ENCODE measurements at places on chromosomes 4 and X.

DNA sequence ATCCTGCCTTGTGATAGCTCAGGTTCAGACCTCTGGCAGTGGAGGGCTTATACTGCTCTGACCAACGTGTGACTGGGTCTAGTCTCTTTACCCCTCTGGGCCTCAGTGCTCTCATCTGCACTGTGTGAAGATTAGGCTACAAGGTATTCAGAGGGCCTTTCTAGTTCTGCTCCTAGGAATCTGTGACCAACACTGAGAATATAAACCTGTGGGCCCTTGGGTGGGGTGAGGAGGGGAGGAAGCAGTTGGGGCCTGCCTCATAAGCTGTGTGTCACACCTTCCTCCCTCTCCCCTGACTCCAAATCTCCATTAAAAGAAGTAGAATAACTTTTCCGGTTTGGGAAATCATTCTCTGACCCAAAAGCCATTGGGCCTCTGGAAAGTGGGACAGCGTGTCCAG is 66.3 kb upstream of the MSN start:
- DNase-seq: no peak

GRCh38 chrX:11665168-11666111 is at the start of gene ARHGAP6:
Gene ARHGAP6 (minus strand): TSS chrX:11665920. CDS start chrX:11664828, 1,092 bp downstream.
- no peak for DNase-seq

- no peak for DNase-seq
Measured at GRCh38 chr4:122718281-122718680, 14.2 kb upstream of the BBS12 start.

GRCh38 chrX:40773809-40774208 is 38.5 kb upstream of the MED14 start:
- DNase-seq: no peak

DNA sequence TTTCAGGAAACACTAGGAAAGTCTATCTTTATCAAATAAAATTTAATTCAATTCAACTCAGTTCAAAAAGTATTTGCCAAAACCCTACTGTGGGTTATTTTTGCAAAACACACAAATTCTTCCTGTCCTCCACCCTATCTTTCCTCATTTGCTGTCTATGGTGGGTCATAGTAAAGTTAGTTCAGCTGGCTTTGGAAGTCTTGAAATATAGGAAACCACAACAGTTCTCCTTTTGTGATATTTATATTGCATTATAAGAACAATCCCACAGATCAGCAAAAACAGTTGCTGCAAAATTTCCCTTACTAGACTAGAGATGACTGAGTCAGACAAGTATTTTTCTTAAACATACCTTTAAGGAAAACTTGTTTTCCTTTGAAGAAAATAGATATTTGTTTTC is 22.2 kb downstream of the CYBB start:
- no peak for DNase-seq

DNA sequence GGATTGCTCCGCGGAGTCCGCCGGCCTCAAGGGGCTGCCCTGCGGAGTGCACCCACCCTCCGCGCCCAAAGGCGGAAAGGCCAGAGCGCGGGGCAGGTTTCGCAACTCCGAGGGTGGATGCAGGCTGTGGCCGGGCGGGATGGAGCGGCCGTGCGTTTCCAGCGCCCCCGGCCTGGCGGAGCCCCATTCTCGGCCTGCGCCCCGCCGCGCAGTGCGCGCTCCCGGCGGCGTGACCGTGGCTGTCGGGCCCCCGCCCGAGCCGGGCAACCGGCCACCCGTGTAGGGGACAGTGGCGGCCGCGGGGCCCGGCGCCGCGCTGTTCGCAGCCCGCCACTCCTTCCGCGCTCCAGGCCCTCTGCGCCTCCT is 331 bp downstream of the SETD7 start:
- no peak for DNase-seq

GRCh38 chr4:54440394-54441136 is 211.5 kb downstream of the PDGFRA start:
- DNase-seq: no peak

GRCh38 chrX:120464411-120464810 is 4.7 kb downstream of the LAMP2 start:
- DNase-seq: no peak

DNA sequence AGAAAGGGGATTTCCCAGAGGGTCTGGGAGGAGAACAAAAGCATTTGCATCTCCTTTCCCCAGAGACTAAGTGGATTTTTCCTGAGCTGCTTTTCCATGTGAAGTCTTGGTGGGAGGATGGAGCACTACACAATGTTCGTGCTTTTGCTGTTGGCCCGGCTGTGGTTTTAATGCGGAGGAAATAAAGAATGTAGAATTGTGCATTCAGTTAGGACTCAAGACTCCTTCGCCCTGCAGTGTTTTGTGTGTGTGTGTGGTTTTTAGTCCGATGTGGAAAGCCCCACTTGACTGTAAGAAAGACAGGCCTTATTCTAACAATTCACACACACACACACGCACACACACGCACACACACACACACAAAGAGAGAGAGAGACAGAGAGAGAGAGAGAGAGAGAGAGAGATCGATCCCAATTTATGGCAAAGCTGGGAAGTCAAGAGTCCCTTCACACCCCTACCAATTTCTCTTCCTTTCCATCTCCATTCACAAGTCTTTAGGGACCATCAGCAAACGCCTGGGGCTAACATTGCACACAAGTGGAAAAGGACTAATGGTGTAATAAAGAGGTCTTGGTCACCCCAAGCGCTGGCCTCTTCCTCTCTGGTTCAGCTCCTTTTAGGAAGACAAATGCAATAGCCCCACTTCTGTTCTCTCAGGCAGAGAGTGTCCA is 44.2 kb downstream of the CLDN34 start:
- no peak for DNase-seq

GRCh38 chrX:73647632-73648322 is 84.8 kb downstream of the CHIC1 start:
- no peak for DNase-seq

GRCh38 chr4:156939139-156939538 is 32.5 kb downstream of the PDGFC start:
- no peak for DNase-seq

GRCh38 chr4:3409571-3410091 is 32.1 kb upstream of the HGFAC start:
- DNase-seq: no peak

GRCh38 chr4:189060104-189060503 is 880.6 kb upstream of the FRG1 start:
- DNase-seq: no peak

- DNase-seq: no peak
Measured at GRCh38 chr4:8675383-8675782, 82.8 kb downstream of the CPZ start.

DNA sequence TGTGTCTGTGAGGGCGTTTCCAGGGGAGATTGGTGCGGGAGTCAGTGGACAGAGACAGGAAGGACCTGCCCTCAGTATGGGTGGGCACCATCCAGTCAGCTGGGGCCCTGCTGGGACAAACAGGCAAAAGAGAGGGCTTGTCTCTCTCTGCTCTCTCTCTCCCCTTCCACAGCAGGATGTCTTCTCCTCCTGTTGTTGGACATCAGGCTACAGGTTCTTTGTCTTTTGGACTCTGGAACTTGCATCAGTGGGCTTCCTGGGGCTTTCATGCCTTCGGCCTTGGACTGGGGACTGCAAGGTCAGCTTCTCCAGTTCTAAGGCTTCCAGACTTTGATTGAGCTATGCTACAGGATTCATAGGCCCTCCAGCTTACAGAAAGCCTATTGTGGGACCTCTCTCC is 59.6 kb downstream of the ADGRA3 start:
- DNase-seq: no peak

DNA sequence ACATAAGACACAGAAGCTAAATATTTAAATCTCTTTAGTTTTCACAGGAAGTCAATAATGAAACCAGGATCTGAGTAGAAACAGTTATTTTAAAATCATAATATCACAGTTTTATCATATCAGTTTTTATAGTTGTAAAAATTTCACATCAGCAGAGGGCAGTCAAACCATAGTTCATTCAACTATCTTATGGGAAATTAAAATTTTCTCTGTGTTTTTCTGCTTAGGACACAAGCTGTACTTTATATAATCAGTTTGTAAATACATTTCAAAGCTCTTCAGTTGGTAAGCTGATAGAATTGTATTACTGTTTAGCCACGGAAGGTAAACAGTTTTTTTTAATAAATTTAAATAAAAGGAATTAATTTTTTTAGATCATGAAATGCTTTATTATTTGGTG is 204.8 kb upstream of the NUDT6 start:
- DNase-seq: no peak

DNA sequence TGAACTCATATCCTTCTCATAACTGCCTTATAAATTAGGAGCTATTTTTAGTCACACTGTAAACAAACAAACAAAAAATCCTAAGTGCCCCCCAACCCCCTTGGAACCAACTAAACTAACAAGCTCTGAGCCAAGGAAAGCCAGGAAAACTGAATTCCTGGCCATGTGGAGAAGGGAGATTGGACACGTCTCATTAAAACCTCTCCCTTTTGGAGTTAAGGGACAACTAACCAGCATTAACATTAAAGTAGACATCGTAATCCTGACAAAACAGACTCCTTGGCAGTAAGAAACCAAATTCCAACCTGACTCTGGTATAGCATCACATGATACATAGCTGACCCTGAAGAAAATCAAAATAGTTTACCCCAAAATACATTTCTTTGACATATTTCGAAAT is 937.1 kb upstream of the GRIA3 start:
- no peak for DNase-seq

DNA sequence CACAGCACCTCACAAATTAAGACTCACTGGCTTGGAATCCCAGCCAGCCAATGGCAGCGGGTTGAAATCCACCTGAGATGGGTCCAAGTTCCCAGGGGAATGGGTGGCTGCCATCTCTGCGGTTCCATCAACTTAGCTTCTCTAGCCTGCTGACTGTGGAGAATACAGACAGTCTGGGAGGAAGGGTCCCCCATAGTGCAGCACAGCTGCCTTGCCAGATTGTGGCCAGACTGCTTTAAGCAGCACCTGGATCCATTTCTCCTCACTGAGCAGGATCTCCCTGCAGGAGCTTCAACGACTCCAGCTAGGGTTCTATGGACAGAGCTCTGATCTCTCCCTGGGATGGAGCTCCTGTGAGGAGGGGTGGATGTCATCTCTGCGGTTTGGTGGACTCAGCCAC is 51.8 kb downstream of the DCK start:
- no peak for DNase-seq
